ENCODE measurements at places on chromosomes 12 and 14.

DNA sequence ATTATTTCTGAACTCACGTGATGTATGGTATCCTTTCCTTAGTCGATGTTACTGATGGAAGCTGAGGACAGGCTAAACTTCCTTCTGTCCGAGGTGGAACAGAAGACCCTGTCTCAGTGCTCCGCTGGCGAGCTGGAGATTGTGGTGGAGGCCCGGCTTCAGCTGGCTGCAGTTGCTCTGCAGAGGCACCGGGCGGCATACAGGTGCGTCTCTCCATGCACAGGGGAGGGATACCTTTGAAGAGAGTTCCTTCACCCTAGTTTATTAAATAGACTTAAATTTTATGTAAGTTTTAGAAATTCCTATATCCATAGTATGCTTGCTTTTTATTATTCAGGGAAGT is 186.7 kb upstream of the NEDD1 start:
- no peaks in the 10 kb centered on the region for H3K36me3 ChIP-seq
- H3K4me1 ChIP-seq = no peaks in the 10 kb centered on the region
- no peak overlapping the region for H3K4me3 ChIP-seq

GRCh38 chr12:67358781-67359338 is 89.7 kb downstream of the CAND1 start:
- peaks cover 15% of the 10 kb centered on the region for H3K4me1 ChIP-seq
- H3K4me3 ChIP-seq = no peak overlapping the region
- DNase-seq = no peak
- no peaks in the 10 kb centered on the region for H3K36me3 ChIP-seq
- no peak overlapping the region for H3K27ac ChIP-seq
- no peaks in the 10 kb centered on the region for H3K27me3 ChIP-seq

DNA sequence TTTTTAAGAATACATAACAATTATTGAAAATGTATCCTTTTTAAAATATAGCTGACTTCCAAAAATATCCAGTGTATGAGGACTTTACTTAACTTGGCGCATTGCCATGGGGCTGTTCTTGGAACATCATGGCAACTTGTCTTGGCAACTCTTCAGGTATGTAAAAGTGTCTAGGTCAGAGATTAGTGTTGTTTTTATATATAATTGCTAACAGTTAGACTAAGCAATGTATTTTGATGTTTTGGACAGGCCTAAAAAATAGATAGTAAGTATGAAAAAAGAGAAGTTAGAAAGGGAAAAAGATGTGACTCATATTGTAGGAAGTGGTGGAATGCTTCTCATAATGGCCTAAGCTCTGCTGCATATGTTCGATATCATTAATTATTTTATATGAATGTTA is 70.9 kb downstream of the MON2 start:
- H3K27me3 ChIP-seq = no peaks in the 10 kb centered on the region
- H3K27ac ChIP-seq = no peak overlapping the region
- H3K36me3 ChIP-seq = no peaks in the 10 kb centered on the region
- no peak overlapping the region for H3K4me3 ChIP-seq
- DNase-seq = peak; percentile 49

- no peaks in the 10 kb centered on the region for H3K36me3 ChIP-seq
- no peak for DNase-seq
- peaks cover 14% of the 10 kb centered on the region for H3K4me1 ChIP-seq
- no peaks in the 10 kb centered on the region for H3K27me3 ChIP-seq
- no peak overlapping the region for H3K27ac ChIP-seq
- peak overlapping the region; percentile 77 for H3K4me3 ChIP-seq
Observed at GRCh38 chr12:2876431-2877046, 435 bp downstream of the FOXM1 start.

- H3K36me3 ChIP-seq = no peaks in the 10 kb centered on the region
- no peaks in the 10 kb centered on the region for H3K27me3 ChIP-seq
- no peak overlapping the region for H3K4me3 ChIP-seq
Observed at GRCh38 chr14:22112004-22112403, 438.4 kb upstream of the OR4E1 start.

DNA sequence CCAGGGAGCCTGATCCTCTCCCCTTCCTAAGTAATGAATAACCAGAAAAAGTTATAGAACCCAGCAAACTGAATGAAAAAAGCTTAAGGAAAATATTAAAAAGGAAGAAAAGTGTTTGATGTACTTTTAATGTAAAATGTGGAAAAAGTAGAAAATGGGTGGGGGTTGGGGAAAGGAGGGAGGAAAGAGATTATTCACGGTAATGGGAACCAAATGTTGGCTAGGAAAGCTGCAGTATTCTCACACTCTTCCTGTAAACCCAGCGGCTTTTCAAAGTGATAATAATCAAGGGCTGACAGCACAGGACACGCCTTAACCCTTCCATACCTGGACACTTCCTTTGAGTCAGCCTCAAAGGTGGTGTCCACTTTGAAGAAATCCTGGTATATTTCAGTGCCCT is 139.2 kb downstream of the TGFB3 start:
- no peaks in the 10 kb centered on the region for H3K27me3 ChIP-seq
- peaks cover 14% of the 10 kb centered on the region for H3K4me1 ChIP-seq
- H3K27ac ChIP-seq = no peak overlapping the region
- DNase-seq = no peak
- H3K36me3 ChIP-seq = no peaks in the 10 kb centered on the region

GRCh38 chr14:61621444-61621843 is 73.9 kb upstream of the HIF1A start:
- H3K4me3 ChIP-seq = no peak overlapping the region
- no peak for DNase-seq
- no peaks in the 10 kb centered on the region for H3K27me3 ChIP-seq
- H3K27ac ChIP-seq = no peak overlapping the region
- H3K36me3 ChIP-seq = no peaks in the 10 kb centered on the region

Measured in body of pancreas (tissue), 4 donors.